Foreskin keratinocyte (primary cell): ENCODE measurements at places on chromosomes 5 and 9. TPM values are rescaled to one million over a fixed set of nuclear protein-coding genes. Genes with fewer than 3 reads are reported as not detected.

DNA sequence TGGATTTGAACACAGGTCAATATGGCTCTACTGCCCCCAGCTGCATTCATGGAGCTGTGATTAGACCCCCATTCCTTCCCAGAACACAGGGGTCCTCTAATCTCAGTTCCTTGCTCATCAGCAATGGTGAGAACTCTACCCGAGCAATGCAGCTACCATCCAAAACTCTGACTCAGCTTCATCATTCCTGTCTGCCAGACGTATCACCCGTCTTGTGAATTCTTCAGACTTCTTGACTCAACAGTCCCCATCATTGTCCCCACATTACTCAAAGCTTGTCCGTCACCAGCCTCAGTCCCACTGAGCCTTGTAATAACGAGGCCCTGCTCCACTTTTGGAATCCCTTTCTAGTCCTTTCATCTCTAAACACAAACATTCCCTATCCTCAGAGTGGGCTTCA is 36.3 kb upstream of the STX17 start:
- no peak for DNase-seq

DNA sequence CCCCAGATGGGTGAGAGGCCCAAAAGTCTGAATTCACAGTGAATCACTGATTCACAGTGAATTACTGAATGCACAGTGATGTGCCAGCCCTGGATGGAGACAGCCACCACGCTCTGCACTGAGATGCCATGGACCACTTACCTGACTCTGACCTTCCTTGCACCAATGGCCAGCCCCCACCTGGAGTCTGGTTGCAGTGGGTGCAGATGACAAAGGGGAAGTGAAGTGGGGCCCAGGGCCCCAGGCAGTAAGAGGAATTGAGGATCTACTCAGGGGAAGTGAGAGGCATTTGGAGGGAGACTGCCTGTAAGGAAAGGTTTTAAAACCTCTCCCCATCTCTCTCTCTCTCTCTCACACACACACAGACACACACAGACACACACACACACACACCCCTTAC is 412.1 kb downstream of the CYLC2 start:
- no peak for DNase-seq

DNA sequence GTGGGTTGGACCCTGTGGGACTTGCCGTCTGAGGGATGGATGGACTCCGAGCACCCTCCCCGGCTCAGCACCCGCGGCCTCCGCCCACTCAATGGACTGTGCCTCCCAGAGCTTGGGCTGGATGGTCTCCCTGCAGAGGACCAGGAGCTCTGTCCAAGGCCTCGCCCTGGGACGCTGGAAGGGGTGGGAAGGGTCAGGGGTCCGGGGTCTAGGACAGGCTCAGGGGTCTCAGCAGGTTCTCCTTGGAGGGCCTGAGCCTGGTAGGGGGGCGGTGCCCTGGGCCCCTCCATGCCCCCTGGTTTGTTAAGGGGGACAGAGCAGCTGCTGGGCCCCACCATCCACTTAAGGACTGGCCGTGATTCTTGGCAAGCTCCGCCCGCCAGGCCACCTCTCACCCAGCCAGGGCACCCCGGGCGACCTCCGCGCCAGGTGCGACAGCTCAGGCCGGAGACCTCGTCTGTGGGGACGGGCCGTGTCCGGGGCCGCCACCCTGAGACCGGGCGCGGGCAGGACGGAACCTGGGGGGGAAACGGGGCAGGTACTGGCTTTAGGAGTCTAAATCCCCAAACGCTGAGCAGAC is 29.2 kb downstream of the EXOC3 start:
- DNase-seq = no peak

DNA sequence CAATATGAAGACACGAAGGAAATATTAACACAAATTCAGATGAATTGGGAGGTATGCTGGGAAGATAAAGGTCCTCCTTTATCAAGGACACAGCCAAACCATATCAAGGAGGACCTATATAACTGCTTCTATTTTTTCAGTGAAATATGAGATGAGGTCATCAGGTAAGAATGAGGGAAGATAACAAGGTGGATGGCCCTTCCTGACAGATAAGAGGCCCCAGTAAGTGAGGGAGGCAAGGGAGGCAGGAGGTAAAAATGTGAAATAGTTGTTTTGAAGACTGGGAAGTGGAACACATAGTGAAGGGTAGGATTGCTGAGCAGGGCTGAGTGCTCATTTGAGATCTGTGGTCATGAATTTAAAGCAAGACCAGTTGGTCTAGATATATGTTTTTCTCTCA is 60.0 kb upstream of the FOXE1 start:
- no peak for DNase-seq

The PSMD5 gene
- 21.5 and 25.9 TPM in 2 replicates for polyA plus RNA-seq

The ZDHHC11 gene
- polyA plus RNA-seq = 0.58 and 0.62 TPM in 2 replicates

The SV2C gene
- polyA plus RNA-seq = 0.07 TPM in 1 of 2 replicates, not detected in the other

The CKS2 gene
- 361 and 437 TPM in 2 replicates for polyA plus RNA-seq

The INPP5E gene
- 10.1 and 10.3 TPM in 2 replicates for polyA plus RNA-seq
